ENCODE measurements at places on chromosomes 4 and X.

DNA sequence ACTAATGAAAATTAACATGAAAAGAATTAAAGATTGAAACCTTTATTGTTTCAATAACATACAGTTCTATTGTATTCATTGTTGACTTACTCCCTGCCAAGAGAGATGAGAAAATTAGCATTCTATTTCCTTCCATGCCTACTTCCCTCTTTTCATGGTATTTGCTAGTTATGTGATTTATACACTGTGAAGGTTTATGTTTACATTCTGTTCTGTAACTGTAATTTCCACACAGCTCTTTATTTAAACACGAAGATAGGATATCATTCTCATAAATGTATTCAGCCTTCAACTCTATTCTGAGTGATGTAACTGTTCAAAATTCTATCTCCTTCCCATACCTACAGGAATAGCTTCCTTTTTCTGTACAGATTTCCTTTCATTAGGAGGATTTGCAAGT lies 6.6 kb downstream of the CCDC110 start:
- peaks cover 12% of the 10 kb centered on the region for H3K27me3 ChIP-seq
- no peaks in the 10 kb centered on the region for H3K36me3 ChIP-seq
- no peak overlapping the region for H3K27ac ChIP-seq
- peak; percentile 74 for DNase-seq
- H3K4me3 ChIP-seq, result no peak overlapping the region

- H3K27ac ChIP-seq, result no peak overlapping the region
- no peaks in the 10 kb centered on the region for H3K27me3 ChIP-seq
These were observed 125.1 kb downstream of the MAML3 start for GRCh38 chr4:140028676-140029517.

DNA sequence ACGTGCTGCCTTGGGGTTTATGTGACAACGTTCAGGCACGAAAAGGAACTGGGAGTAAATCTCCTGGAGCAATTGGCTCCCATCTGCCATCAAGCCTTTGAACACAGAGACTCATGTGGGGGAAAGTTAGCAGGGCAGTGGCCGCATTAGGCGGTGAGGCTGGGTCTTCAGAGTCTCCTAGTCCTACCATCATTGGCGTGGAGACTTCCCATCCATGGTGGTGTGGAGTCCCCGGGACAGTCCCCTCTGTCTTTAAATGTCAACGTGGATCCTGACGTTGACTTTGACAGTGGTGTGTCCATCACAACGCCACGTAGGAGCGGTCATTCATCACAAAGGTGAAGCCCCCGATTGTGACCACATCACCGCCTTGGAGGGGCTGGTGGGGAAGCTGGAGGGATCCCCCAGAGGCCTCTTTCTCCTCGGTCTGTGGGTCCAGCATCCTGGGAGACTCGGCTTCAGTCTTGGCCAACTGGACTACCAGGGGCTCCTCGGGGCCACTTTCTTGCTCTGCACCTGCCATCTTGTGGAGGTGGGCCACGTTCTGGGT lies 21.8 kb downstream of the CRLF2 start:
- DNase-seq, result no peak
- no peak overlapping the region for H3K4me3 ChIP-seq
- H3K27ac ChIP-seq, result no peak overlapping the region
- H3K36me3 ChIP-seq, result no peaks in the 10 kb centered on the region
- H3K27me3 ChIP-seq, result no peaks in the 10 kb centered on the region

GRCh38 chrX:106716004-106716403 lies 10.5 kb upstream of the RNF128 start:
- H3K27me3 ChIP-seq, result no peaks in the 10 kb centered on the region
- no peaks in the 10 kb centered on the region for H3K4me1 ChIP-seq
- no peak for DNase-seq
- H3K27ac ChIP-seq, result no peak overlapping the region
- no peak overlapping the region for H3K4me3 ChIP-seq

- no peak for DNase-seq
- no peak overlapping the region for H3K4me3 ChIP-seq
- no peaks in the 10 kb centered on the region for H3K27me3 ChIP-seq
- no peaks in the 10 kb centered on the region for H3K36me3 ChIP-seq
- H3K27ac ChIP-seq, result no peak overlapping the region
- no peaks in the 10 kb centered on the region for H3K4me1 ChIP-seq
These were observed 39.6 kb downstream of the SCD5 start for GRCh38 chr4:82758701-82759685.

DNA sequence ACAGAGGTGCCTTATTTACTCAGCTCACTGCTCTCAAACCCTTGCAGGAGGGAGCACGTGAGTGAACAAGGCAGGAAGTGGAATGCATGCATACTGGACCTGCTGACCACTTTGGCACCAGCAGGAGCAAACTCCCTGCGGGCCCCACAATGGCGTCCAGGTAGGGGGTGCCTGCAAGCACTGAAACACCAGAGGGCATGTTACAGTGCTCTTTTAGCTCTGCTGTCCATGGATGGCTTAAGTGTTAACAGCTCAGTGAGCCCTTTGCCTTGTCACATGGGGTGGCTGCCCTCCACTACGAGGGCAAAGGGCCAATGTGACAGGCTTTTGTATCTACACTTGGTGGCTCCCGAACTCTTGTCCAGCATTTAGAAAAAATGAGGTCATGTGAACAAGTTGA lies 199.5 kb upstream of the UGT8 start:
- no peak overlapping the region for H3K4me3 ChIP-seq
- H3K4me1 ChIP-seq, result no peaks in the 10 kb centered on the region
- no peak for DNase-seq
- peaks cover 8% of the 10 kb centered on the region for H3K27me3 ChIP-seq
- no peaks in the 10 kb centered on the region for H3K36me3 ChIP-seq

DNA sequence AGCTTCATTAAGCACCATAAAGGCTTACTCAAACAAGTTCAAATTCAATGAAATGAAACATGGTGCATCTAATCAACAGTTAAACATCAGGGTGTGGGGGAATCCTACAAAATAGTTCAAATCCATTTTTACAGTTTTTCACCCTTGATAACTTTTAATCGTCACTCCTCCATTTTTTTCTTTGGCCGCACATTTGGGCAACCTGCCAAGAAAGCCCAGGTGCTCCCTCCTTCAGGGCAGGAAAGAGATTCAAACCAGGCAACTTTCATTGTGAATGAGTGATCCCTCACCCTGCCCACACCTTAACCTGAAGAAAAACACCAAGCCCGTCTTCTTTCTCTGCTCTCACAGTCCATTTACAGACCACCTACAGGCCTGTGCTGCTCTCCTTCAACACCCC lies 24.9 kb downstream of the TRIM61 start:
- H3K27me3 ChIP-seq, result no peaks in the 10 kb centered on the region
- no peak overlapping the region for H3K4me3 ChIP-seq
- H3K36me3 ChIP-seq, result no peaks in the 10 kb centered on the region
- no peak overlapping the region for H3K27ac ChIP-seq
- H3K4me1 ChIP-seq, result peaks cover 8% of the 10 kb centered on the region

GRCh38 chrX:108186811-108187210 lies 95.2 kb downstream of the ATG4A start:
- peaks cover 5% of the 10 kb centered on the region for H3K4me1 ChIP-seq
- H3K4me3 ChIP-seq, result no peak overlapping the region
- H3K27me3 ChIP-seq, result no peaks in the 10 kb centered on the region
- no peak overlapping the region for H3K27ac ChIP-seq

DNA sequence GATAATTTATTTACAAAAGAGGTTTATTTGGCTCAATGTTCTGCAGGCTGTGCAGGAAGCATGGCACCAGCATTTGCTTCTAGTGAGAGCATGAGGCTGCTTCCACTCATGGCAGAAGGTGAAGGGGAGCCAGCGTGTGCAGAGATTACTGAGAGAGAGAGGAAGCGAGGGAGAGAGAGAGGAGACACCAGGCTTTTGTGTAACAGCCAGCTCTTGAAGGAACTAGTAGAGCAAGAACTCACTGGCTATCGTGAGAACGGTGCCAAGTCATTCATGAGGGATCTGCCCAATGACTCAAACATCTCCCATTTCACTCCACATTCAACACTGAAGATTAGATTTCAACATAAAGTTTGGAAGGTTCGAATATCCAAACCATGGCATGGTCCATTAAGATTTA lies 12.7 kb downstream of the GUCY1A1 start:
- no peaks in the 10 kb centered on the region for H3K4me1 ChIP-seq
- no peak overlapping the region for H3K4me3 ChIP-seq
- DNase-seq, result no peak
- no peaks in the 10 kb centered on the region for H3K27me3 ChIP-seq
- H3K27ac ChIP-seq, result no peak overlapping the region
- H3K36me3 ChIP-seq, result no peaks in the 10 kb centered on the region

GRCh38 chrX:39514801-39515200 lies 583.0 kb downstream of the BCOR start:
- no peak overlapping the region for H3K4me3 ChIP-seq
- no peaks in the 10 kb centered on the region for H3K4me1 ChIP-seq
- H3K27me3 ChIP-seq, result peaks cover 4% of the 10 kb centered on the region
- DNase-seq, result no peak
- no peak overlapping the region for H3K27ac ChIP-seq

GRCh38 chr4:98305576-98305975 lies 44.4 kb downstream of the RAP1GDS1 start:
- H3K4me3 ChIP-seq, result no peak overlapping the region
- no peaks in the 10 kb centered on the region for H3K27me3 ChIP-seq
- no peak for DNase-seq
- H3K36me3 ChIP-seq, result no peaks in the 10 kb centered on the region

DNA sequence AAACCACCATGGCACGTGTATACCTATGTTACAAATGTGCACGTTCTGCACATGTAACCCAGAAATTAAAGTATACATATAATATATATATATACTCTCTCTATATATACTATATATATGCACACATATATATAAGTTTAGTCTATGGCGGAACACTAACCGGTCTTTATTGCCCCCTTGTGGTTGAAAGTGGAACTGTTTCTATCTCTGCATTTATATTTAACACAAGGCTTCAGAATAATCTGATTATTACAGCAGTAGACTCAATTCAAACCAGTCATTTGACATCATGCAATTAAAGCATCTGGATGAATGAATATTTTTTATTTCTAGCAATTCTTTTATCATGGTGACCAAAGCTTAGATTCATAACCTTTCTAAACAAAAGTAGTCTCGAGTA lies 14.6 kb downstream of the RAB9B start:
- no peaks in the 10 kb centered on the region for H3K27me3 ChIP-seq
- H3K4me3 ChIP-seq, result no peak overlapping the region
- no peaks in the 10 kb centered on the region for H3K4me1 ChIP-seq
- H3K27ac ChIP-seq, result no peak overlapping the region

DNA sequence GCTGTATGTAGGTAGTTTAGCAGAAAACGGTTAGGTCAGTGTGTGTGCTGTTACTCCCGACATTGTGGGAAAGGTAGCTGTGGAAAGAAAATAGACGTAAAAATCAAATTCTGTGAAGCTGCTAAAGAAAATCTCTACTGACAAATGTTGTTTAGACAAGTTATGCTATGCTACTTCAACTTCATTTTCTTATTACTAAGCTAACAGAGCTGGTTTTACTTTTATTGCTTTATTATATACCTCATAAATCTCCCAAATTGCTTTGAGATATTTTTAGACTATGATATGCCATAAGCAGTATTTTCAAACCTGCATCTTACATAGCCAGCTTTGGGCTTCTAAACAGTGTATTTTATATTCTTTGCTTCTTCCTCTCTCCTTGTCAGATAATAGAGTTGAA lies 108.2 kb upstream of the PACRGL start:
- H3K4me3 ChIP-seq, result no peak overlapping the region
- no peaks in the 10 kb centered on the region for H3K27me3 ChIP-seq

DNA sequence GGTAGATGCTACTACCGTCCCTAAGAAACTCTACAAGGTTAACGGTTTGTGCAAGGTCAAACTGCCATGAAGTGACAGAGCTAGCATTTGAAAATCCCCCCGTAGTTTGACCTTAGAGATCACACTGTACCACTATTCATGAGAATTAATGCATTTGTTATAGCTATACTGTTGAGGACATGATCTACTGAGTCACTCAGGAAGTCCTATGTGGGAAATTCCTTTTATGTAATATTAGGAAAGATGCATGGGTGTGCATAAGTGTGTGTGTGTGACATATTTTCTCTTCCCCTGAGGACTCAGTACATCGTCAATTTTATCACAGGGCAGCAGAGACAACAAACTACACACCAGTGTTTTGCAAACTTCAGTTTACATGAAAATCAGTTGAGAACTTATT lies 141.1 kb downstream of the FBXW7 start:
- no peaks in the 10 kb centered on the region for H3K36me3 ChIP-seq
- DNase-seq, result no peak

DNA sequence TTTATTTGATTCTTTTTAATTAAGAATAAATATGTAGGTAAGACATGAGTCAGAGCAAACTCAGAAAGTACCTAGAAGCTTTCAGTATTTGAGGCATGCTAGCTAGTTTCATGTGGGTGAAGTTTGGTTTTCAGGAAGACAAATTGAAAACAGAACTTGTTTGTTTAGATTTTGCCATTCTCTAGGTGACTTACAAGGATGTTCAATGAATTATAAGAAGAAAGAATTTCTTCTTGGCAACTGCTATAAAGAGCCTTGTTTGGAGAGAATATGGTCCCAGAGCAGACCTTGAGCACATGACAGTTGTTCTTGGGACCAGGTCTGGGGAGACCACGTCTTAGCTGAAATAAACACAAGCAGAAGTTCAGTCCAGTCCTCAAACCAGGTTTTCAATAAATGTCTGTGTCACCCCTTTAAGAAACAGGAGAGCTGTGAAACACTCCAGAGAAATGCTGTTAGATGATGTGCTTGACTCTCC lies 38.0 kb upstream of the IL21 start:
- peaks cover 5% of the 10 kb centered on the region for H3K27me3 ChIP-seq
- DNase-seq, result no peak
- H3K27ac ChIP-seq, result no peak overlapping the region
- no peak overlapping the region for H3K4me3 ChIP-seq
- H3K36me3 ChIP-seq, result no peaks in the 10 kb centered on the region

GRCh38 chrX:24703185-24703494 lies 9.4 kb downstream of the POLA1 start:
- no peak overlapping the region for H3K4me3 ChIP-seq
- DNase-seq, result no peak
- H3K4me1 ChIP-seq, result no peaks in the 10 kb centered on the region
- no peaks in the 10 kb centered on the region for H3K36me3 ChIP-seq
- H3K27ac ChIP-seq, result no peak overlapping the region

- H3K4me1 ChIP-seq, result no peaks in the 10 kb centered on the region
- H3K36me3 ChIP-seq, result no peaks in the 10 kb centered on the region
- no peak overlapping the region for H3K4me3 ChIP-seq
- H3K27me3 ChIP-seq, result no peaks in the 10 kb centered on the region
These were observed 755.5 kb downstream of the GLUD2 start for GRCh38 chrX:121802881-121803412.

GRCh38 chr4:152970102-152970820 lies 34.1 kb downstream of the FHDC1 start:
- H3K36me3 ChIP-seq, result no peaks in the 10 kb centered on the region
- no peak overlapping the region for H3K27ac ChIP-seq
- H3K4me3 ChIP-seq, result no peak overlapping the region
- peak; percentile 67 for DNase-seq
- no peaks in the 10 kb centered on the region for H3K4me1 ChIP-seq
- H3K27me3 ChIP-seq, result no peaks in the 10 kb centered on the region

DNA sequence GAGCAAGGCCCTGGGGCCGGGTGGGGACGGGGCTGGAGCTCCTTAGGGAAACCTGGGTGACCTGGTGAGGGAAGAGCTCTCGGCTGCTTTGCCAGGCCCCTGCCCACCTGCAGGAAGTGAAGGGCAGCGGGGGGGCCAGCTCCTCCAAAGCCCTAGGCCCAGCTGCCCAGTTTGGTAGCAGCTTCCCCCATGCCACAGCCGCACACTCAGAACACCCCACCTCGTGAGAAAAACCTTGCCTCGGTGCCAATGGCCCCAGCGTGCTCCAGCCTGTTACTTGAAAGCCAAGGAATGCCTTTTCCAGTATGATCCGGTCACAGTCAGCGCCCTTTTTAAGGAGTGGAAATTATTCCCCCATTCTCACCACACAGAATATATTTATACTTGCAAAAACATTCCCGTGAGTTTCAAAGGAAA lies 38.3 kb downstream of the ACOX3 start:
- no peak overlapping the region for H3K27ac ChIP-seq
- peaks cover 11% of the 10 kb centered on the region for H3K36me3 ChIP-seq
- peaks cover 11% of the 10 kb centered on the region for H3K4me1 ChIP-seq
- DNase-seq, result no peak
- no peaks in the 10 kb centered on the region for H3K27me3 ChIP-seq
- no peak overlapping the region for H3K4me3 ChIP-seq
